Activated CD4-positive, CD25-positive, alpha-beta regulatory T cell treated with anti-CD3 and anti-CD28 coated beads, Interleukin-2, amount 50 U/mL, for 24 hours (primary cell): ENCODE measurements at places on chromosomes 3 and 15.
A peak's percentile ranks its signal among the peaks of the same experiment; 100 is the strongest.

DNA sequence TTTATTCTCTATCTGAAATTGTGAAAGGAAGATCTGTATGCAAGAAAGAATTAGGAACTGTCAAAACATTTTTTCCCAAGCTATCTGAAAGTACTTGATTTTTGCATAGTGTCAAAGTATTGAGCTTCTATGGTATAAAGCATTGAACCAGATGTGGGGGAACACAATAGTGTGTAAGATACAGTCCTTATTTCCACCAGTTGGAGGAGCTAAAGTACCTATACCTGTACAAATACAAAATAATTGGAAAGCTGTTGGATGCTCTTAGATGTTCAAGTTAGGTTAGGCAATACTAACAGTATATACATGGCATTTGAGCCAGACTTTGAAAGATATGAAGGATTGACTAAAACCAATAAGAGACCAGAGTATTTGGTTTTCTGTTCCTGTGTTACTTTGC is 148.4 kb downstream of the B3GALNT1 start:
- ATAC-seq = no peak

GRCh38 chr3:14988988-14989394 is 41.6 kb downstream of the NR2C2 start:
- ATAC-seq = peak; percentile 96

- no peak for ATAC-seq
Observed at GRCh38 chr3:169110633-169111032, 552.9 kb downstream of the MECOM start.

- ATAC-seq = no peak
Observed at GRCh38 chr3:13120928-13121552, 47.8 kb upstream of the IQSEC1 start.

GRCh38 chr3:61505197-61505596 is 56.2 kb upstream of the PTPRG start:
- no peak for ATAC-seq

GRCh38 chr15:57595011-57595866 is 3.5 kb downstream of the MYZAP start:
- no peak for ATAC-seq

- ATAC-seq = peak; percentile 82
Observed at GRCh38 chr15:73927476-73928240, 1.4 kb downstream of the LOXL1 start.
